ENCODE measurements at places on chromosomes 1 and 21.

GRCh38 chr1:243841507-243841906, 8.5 kb downstream of the AKT3 start:
- DNase-seq, result no peak

GRCh38 chr1:22872981-22873664, 99.5 kb downstream of the LACTBL1 start:
- no peak for DNase-seq

DNA sequence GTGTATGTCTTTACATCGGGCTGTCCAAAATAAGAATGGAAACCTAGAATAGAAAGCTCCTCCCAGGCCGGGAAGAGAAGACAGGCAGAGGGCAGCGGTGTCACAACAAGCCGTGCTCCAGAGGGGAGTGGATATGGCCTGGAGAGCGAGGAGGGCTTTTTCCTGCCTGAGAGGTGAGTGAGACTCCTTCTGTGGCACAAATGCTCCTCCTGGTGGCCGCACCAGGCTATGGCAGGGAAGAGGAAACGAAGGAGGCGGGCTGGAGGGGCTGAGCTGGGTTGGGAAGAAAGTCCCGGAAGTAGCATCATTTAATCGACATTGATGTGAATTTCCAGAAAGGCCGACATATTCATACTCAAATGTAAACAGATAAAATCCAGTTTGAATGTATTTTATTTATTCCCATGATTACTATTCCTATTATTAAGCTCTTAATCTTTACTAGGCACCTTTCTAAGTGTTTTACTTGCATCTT, 54.7 kb downstream of the MEF2D start:
- peak; percentile 92 for DNase-seq

GRCh38 chr1:212981571-212982328, 31.4 kb downstream of the VASH2 start:
- no peak for DNase-seq

DNA sequence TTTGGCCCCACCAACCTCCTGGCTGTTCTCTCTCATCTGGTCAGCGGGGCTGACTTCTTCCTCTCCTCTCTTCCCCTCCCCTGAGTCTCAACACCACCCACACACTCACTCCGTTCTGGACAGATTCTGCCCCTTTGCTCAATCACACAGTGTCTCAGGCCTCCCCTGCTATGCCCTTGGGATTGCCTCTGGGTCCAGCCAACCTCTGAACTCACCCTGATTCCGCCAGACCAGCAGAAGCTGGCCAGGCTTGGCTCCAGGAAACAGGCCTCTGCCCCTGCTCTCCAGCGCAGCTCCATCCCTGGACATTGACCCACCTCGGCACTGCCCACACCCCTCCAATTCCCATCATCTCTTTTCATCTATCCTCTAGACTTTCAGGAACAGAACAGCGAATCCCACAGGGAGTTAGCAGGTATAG, 22.1 kb downstream of the AHDC1 start:
- DNase-seq, result no peak

- DNase-seq, result no peak
These were observed 42.5 kb downstream of the EPRS1 start for GRCh38 chr1:220003610-220004299.

DNA sequence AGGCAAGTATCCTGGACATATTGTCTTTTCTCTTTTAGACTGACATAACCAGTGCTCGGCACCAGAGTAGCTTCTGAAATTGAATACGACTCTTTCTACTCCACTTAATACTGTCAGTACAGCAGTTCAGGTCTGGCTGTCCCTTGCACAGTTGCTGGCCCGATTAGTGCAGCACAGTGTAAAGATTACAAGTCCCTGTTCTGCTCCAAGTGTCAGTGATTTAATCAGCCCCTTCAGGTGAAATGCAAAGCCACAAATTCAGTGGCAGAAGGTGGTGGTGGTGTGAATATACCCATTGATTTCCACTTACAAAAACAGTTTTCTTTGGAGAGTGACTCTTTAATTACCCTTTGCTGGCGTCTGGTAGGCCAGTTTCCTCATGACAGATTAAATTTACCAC, 545.4 kb downstream of the ADGRL2 start:
- DNase-seq, result peak; percentile 8

- no peak for DNase-seq
These were observed 179.0 kb upstream of the TNR start for GRCh38 chr1:175922254-175922881.

GRCh38 chr1:173420330-173420806, 56.8 kb upstream of the PRDX6 start:
- DNase-seq, result peak; percentile 72

- no peak for DNase-seq
These were observed 12.8 kb downstream of the TNNI3K start for GRCh38 chr1:74247881-74248528.

- DNase-seq, result peak; percentile 71
These were observed 4.6 kb downstream of the DMAP1 start for GRCh38 chr1:44217809-44218410.

DNA sequence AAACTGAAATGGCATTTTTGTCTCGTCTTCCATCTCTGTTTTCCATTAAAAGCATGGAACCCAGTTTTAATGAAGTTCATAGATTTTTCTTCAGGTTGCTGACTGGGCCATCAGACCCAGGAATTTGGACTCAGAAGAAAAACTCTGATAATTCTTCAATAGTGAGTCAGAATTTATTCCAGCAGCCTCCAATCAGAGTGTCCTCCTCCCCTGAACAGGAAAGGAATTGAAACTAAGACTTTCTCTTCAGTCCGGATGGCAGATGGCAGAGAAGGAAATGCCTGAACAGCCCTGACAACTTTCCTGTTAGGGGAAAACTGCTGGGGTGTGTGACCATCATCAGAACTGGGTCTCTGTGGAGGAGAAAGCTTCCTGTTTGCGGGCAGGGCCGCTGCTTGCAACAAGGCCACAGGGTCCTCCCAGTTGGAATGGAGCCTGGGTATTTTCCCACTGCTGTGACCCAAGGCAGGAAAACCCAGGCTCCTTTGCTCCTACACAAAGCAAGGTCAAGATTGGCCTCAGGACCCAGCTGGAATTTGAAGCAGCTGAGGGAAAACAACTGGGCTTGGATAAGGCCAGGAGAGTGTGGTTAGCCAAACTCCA, 20.7 kb downstream of the CD34 start:
- no peak for DNase-seq

- DNase-seq, result no peak
These were observed 6.9 kb downstream of the FMN2 start for GRCh38 chr1:240098534-240098933.

GRCh38 chr21:39077876-39078275, 105.4 kb downstream of the PSMG1 start:
- no peak for DNase-seq

- DNase-seq, result peak; percentile 7
These were observed 25.7 kb downstream of the C21orf91 start for GRCh38 chr21:17793246-17794123.

DNA sequence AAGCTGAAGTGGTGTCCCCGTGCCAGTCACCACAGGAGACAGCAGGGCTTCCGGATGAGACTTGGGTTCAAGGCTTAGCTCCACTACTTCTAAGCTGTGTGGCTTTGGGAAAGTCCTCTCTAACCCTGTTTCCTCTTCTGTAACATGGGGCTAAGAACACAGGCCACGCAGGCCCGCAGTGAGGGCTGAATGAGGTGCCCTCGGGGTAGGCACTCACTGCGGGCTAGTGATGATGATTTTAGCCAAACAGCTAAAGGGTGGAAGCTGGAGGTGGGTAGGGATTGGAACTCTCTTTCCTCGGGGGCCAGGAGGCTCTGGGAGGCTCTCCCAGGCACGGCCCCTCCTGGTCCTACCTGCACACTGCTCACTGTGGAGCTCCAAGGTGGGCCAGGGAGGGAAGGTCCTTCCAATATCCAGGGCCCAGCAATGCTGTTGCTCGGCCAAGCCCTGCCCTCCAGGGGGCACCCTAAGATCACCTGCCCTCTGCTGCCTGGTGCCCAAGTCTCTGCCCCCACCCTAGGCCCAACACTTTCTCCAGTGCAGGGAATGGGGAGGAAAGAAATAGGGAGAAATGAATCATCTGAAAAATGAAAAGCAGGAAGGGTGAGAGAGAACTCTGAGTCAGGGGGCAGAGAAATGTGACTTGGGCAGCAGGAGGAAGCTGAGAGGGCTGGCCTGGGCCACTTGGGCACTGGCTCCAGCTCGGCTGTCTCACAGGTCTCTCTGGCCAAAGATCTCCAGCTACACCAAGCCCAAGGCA, 19.2 kb upstream of the EVA1B start:
- no peak for DNase-seq

DNA sequence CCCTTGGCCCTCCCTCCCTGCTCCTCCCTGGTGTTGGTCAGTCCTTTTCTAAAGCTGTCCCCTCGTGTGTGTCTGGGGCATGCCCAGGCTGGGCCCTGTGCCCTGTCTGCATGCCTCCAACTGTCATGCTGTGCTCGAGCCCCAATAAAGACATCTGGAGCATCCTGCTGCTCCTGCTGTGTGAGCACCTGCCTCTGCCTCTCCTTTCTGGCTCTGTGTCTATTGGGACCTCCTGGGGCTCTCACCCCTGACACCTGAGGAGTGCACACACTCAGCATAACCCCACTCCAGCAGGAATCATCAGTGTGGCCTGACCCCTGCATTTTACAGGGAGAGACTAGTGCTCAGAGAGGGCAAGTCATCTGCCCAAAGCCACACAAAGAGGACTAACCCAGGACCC, 23.7 kb downstream of the KCNC4 start:
- no peak for DNase-seq

DNA sequence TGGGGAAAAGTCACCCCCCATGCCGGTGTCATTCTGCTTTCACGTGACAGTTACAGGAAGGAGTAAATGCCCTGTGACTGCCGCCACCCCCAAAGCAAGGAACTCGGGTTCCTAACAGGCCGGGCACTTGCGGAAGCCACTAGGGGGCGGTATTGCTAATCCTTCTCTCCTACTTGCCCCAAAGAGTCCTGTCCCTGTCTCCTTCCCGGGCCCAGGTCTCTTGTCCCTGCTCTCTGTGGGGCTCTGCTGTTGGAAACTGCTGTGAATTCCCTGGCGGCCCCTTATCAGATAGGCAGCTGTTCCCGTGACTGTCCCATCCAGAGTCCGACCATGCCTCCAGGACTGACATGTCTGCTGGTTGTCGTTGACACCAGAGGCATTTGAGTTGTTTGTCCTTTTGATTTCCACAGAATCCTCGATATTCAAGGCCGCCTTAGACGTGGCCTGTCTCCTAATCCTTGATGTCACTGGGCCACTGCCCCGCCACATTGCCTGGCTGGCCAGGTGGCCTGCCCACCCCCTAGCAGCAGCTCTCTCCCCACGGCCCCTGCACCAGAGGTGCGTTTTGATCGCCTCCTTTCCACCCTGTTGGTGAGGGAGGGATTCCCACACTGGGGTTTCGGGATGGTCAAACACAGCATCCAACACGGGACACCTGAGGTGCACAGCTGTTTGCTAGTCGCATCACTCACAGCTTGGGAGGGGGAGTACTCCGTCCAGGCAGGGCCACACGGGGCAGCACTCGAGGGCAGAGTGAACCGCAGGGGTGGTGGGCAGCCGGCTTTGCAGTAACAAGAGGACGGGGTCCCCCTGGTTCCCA, 37.3 kb downstream of the CHAF1B start:
- peak; percentile 69 for DNase-seq

GRCh38 chr1:17244821-17245740, 3.8 kb upstream of the PADI3 start:
- no peak for DNase-seq

DNA sequence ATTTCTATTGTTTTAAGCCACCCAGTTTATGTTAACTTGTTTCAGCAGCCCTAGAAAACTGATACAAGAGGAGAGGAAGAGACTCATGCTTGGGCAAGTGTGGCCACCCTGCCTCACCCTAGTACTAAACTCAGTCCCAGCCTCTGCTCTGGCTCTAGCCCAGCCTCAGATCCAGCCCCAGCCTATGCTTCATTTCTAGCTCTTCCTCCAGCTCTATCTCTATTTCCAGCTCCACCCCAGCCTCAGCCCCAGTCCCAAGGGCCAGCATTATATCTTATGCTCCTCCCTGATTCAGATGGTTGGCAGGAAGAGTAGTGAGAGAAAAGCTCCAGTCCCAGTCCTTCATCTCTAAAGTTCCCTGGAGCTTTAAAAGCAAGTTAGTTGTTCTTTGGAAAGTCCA, 535.5 kb downstream of the PTPRC start:
- DNase-seq, result no peak

DNA sequence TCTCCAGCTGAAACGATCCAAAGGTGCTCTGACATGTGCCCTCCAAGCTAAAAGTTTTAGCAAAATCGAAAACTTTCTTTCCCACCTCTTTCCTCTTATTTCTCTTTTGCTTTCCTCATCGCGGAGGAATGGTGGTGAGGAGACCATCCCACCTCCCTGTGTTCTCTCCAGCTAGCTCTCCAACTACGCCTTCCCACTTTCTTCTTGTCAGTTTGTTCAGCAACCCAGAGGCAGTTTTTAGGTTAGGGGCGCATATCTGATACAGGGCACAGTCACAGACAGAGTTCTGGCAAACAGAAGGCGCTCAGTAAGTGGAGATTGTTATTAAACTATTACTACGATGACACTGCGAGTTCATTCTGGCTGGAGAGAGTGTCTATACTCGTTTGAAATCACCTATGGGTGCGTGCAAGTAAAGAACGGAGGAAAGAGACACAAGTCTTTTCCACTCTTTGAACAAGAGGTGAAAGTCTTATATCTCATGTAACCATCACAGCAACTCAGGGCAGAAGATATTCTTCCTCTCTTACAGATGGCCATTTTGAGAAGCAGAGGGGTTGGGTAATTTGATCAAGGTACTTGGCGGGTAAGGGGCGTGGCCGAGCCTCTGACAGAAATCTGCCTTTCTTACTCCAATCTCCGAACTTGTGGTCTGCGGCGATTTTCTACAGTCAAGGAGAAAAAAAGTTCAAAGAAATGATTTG, 13.9 kb downstream of the HLX start:
- no peak for DNase-seq

GRCh38 chr21:27134516-27134915, 167.6 kb upstream of the ADAMTS5 start:
- no peak for DNase-seq

GRCh38 chr1:94599095-94599813, 57.7 kb upstream of the F3 start:
- no peak for DNase-seq

DNA sequence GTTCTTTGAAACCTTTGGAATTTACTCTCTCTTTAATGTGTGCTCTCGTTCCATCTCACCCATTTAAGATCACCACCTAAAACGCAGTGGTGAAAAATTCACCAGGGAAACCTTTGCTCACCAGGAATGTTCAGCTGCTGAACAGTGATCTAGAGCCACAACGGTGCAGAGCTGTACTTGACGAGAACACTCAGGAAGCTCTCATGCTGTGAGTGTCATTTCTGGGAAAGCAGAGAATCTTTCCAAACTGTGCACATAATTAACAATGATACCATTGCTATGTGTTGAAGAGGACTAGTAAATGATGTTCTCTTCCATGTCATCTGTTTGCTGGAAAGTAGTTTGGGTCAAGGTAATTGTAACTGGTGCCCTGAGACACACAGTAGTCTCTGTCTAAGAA, 117.1 kb downstream of the ZZZ3 start:
- no peak for DNase-seq

- DNase-seq, result no peak
These were observed 17.3 kb downstream of the CRYBG2 start for GRCh38 chr1:26336477-26337205.

GRCh38 chr21:9767592-9768375, 753.6 kb upstream of the TPTE start:
- no peak for DNase-seq
